A172 (cell line): ENCODE measurements at places on chromosomes 3 and 15.
A peak's percentile ranks its signal among the peaks of the same experiment; 100 is the strongest.

DNA sequence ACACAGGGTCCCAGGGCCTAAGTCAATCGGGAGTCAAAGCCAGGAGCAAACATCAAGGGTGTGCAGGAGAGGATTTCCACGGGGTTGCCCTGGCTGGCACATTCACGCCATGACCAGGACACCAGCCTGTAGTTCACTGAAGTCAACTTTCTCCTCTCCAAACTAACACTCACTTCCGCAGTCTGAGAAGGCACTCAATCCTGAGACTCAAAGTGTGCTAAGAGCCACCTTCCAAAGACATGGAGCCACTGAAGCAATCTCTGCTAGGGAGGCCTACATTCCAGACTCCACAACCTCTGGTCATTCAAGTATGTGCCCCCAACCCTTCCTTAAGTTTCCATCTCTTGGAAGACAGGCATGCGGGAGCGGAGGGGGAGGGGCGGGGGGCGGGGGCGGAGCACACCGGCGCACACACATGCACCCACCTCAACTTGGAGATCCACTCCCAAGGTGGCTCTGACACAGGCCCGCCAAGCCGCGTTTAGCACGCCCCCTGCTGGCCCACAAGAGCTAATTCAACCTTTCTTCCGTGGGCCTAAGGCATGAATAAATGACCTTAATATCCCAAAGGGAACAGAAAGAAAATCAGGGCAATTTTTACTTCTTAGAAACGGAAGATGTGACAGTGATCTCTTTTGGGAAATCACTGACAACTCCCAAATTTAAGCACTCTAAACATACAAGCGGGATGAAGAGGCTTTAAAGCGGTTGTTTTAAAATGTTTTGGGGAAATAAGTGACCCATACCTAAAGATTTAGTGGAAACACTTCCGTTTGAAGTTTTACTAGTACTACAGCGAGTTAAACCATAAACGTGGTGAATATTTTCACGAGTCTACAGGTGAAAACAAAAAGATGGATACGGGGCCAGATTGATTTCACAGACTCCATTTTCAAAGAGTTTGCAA lies 162.5 kb upstream of the CHRNA7 start:
- DNase-seq = peak; percentile 23

- no peak for DNase-seq
Measured at GRCh38 chr3:73467211-73467610, 157.5 kb downstream of the PDZRN3 start.

DNA sequence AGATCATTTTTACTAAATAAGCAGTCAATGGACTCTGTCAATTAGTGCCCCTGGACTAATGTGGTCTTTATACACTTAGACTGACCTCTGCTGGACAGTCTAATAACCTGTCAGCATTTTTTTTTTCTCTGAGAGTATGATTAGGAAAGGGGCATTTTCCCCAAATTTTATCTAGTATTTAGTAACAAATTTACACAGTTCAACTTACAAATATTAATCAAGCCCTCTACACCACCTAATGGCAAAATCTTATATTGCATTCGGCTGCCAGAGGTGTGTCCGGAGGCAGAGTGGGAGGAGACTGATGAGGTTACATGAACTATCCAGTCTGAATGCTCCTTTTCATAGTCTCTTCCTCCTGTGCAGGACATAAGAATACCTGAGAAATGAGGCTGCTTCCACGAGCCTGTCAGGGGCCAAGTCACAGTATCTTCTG lies 36.0 kb upstream of the COLQ start:
- peak; percentile 73 for DNase-seq

- peak; percentile 41 for DNase-seq
Measured at GRCh38 chr3:188296761-188297612, 143.0 kb downstream of the LPP start.

DNA sequence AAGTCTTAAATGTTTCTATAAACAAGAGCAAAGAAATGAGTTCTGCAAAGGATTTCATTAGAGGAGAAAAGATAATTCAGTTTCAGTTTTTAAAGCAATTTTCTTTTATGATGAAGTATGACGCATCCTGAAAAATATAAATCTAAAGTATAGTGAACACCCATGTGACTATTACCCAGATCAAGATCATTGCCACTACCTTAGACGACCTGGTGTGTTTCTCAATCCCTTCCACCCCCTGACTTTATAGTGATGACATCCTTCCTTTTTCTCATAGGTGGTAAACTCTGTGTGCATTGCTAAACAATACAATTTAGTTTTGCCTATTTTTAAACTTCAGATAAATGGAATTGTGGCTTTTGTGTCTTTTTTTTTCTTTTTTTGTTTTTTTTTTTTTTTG lies 8.4 kb downstream of the STT3B start:
- DNase-seq = no peak

DNA sequence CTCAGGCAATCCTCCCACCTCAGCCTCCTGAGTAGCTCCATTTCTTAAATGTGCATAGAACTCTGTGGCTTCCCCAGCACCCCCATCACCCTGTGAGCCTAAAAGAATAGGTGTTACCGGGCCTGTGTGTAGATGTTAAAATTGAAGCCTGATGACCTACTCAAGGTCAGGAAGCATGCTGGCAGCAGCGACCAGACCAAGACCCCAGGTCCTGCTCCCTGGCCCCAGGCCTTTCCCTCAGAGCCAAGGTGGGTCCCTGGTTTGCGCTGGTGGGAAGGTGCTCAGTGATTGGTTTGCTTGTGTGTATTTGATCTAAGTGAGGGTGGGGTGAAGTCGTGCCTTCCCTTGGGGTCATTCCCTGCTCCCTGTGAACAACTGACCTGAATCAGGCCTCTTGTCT lies 18.4 kb upstream of the CRABP1 start:
- DNase-seq = no peak

DNA sequence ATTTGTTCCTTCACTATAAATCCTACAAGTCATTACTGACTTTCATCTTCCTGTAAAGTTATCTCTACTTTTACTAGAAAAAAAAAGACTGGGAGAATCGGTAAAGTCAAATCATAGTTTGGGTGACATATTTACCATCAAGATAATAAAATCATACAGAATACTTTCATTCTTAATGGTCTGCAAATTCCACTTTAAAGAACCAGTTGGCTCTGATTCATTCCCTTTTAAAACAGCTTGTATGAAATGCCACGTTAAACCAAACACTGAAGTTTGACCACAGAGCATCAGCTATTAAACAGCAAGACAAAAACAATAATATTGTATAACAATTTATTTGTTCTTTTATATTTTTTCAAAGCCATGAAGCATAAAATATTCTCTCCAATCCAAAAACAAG lies 100.7 kb downstream of the FBN1 start:
- DNase-seq = no peak

- DNase-seq = no peak
Measured at GRCh38 chr3:153165261-153165681, 3.2 kb downstream of the RAP2B start.

DNA sequence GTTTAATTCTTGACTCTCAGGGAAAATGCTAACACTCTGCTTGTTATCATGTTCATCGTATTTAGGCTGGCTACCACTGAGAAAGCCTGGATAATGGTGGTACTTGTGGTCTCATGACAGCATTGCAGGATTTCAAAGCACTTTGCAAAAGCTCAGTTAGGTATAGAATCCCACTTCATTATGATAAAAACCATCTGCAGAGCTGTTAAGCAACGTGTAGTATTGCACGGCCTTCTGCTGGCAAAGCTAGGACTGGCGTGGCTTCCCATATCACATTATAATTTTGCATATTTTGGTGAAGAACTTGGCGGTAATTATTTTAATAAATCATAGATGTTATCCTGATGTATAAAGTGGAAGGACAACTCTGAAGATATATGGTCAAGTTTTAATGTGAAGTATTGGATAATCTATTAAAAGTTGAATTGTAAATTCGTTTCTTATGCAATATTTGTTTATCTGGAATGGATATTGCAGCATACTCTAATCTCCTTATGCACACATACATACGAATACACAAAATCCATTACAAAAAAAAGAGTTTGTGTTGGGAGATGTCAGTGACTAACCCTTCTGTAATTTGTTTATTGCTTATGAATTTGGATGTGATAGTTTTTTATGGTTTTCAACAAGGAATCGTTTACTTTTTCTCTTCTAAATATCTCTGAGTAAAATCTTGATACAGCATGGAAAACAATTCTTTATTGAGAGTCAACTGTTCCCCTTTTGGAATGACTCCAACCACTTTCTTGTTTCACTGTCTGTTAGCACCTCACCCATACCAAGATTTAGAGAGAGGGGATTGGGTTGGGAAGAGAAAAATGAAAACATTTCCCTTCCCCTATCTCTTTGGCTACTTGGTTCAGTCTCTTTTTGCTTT lies 9.2 kb downstream of the RAB8B start:
- DNase-seq = no peak

DNA sequence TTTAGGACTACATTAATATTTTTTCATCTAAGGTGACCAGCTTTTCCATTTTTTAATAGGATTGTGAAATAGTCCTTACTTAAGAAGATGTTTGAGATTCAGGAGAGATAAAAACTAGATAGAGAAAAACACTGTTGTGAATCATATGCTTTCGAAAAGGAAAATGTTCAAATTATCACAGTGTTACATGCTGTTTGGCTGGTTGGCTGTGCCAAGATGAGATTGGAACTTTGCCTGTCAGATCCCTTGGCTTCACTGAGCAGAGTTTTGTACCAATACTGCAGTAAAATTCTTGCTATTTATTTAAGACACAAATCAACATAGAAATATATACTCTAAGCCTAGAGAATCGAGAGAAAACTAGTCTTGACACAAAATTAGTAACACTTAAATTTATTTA lies 117.2 kb downstream of the OXSM start:
- DNase-seq = no peak

DNA sequence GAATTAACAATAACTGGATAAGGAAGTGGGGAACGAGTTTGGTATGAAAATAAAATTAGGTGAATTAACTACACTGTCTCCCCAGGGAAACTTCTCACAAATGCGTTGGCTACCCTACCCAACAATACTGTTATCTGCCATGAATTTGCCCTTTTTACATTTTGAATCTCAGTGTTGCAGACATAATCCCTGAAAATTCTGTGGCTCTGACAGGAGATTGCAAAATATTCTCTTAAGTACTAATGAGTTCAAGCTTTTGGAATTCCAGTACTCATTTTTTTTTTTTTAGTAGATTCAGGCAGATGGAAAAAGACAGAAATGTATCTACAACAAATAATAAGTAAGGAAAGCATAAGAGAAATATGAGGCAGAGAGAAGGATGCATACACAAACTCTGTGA lies 332.6 kb downstream of the LSAMP start:
- DNase-seq = no peak

- no peak for DNase-seq
Measured at GRCh38 chr15:100190675-100191074, 151.1 kb downstream of the ADAMTS17 start.

- no peak for DNase-seq
Measured at GRCh38 chr3:42493798-42494151, 8.7 kb upstream of the VIPR1 start.

GRCh38 chr3:172646439-172647015 lies 64.3 kb downstream of the NCEH1 start:
- peak; percentile 41 for DNase-seq

DNA sequence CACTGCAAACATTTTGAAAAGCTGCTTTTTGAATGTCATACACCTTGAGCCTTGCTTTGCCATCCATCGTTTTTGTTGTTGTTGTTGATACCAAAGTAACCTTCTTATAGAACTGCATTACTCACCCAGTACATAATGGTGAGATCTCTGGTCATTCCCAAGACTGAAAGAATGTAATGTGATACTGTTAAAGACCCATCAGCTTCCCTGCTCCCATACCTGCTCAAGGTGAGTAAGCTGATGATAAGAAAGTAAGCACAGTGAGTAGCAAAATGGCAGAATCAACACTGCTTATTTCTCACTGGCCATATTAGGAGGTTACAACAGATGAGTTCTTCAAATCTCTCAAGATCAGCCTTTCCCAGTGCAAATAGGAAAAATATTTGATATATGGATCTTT lies 89.8 kb downstream of the CADPS start:
- no peak for DNase-seq

- DNase-seq = no peak
Measured at GRCh38 chr15:101641894-101642293, 10.3 kb downstream of the TM2D3 start.

DNA sequence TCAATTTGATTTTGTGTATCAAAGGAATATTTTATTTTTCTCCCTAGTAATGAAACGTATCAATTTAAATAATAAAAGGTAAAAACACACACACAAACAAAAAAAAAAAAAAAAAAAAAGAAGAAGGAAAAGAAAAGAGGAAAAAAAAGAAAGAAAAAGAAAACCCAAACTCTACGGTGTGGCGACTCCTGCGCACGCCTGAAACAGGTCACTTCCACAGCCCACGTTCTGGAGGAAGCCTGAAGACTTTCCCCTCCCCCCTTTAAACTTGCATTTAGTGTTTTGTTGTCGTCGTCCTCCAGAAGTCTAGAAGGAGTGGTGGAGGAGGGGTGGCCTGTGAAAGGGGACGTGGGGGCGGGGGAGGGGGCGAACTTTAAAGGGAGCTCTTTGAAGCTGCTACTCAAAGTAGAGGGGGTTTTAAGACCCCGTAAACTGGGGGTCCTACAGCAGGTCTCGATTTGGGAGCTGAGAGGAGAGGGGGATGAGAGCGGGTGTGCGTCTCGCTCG lies 2.3 kb upstream of the TLE3 start:
- no peak for DNase-seq

GRCh38 chr3:132787616-132788300 lies 65.5 kb upstream of the NPHP3 start:
- no peak for DNase-seq

DNA sequence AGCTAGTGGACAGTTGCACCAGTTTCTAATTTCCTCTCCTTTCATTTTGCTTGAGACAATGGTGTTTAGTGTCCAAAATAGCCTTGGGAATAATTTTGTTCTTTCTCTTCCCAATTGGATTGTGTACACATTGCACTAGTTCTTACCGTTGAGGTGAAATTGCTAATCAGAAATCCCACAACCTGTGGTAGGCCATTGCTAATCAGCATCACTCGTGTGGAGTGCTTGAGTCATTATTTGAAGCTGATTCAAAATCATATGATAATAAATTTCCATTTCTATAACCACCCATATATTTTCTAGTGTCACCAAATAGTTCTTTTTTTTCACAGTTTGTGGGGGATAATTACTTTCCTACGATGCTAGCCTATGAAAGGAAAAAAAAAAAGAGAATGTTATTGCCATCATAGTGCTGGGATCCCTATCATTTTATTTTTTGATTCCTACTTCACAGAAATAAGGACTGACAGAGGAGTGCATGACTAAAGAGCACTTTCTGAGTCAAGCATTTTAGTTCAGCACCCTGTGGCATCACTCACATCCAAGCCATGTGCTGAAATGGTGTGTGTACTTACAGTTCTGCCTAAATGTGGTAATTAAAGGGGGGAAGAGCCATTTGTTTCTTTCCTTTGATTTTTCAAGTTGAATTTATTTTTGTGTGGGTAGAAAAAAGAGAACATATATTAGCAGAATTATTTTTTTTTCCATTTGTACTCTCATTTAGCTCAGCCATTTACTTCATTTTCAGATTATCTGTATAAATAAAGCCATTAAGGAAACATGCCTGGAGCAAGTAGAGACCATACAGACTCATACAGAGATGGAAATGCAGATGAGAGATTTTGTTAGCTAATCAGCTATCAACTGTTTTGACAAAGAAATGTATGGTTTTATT lies 108.0 kb upstream of the MEIS2 start:
- DNase-seq = no peak
